GM23248 (cell line): ENCODE measurements at places on chromosomes 7 and 10. TPM values are rescaled to one million over a fixed set of nuclear protein-coding genes. Genes with fewer than 3 reads are reported as not detected.

Gene CYCS
- 156 TPM in 2 replicates for polyA plus RNA-seq

Gene PIK3AP1
- polyA plus RNA-seq = 0.11 TPM in 1 of 2 replicates, not detected in the other

Gene CACNB2
- 0.23 and 0.31 TPM in 2 replicates for polyA plus RNA-seq

DNA sequence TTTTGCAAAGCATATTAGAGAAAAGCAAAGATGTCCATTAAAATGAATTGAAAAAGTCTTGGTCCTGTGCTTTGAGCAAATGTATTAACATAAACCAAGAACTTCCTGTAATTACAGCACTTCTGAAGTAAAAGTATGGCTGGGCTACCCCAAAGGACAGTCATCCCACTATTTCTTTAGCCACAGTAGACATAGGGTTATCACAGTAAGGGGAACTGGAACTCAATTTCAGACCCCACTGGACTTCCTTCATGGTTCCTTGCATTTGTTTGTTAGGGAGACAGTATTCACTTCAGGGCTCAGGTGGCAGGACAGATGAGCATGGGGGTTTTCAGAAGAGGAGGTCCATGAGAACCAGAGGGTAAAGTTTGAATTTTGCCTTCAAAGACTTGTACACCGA, 203.1 kb upstream of the PDE1C start:
- no peaks in the 10 kb centered on the region for H3K36me3 ChIP-seq
- H3K4me3 ChIP-seq = no peak overlapping the region
- no peak overlapping the region for H3K27ac ChIP-seq

GRCh38 chr7:140327261-140327661, 71.1 kb downstream of the SLC37A3 start:
- H3K4me3 ChIP-seq = no peak overlapping the region
- 0 out of 2 replicates have a peak, but pooled peaks cover 5% of the 10 kb centered on the region for H3K4me1 ChIP-seq
- no peaks in the 10 kb centered on the region for H3K36me3 ChIP-seq
- no peaks in the 10 kb centered on the region for H3K27me3 ChIP-seq

Gene C7orf33
- not detected in 2 replicates for polyA plus RNA-seq

Gene EGFR
- polyA plus RNA-seq = 48.7 and 50.9 TPM in 2 replicates

DNA sequence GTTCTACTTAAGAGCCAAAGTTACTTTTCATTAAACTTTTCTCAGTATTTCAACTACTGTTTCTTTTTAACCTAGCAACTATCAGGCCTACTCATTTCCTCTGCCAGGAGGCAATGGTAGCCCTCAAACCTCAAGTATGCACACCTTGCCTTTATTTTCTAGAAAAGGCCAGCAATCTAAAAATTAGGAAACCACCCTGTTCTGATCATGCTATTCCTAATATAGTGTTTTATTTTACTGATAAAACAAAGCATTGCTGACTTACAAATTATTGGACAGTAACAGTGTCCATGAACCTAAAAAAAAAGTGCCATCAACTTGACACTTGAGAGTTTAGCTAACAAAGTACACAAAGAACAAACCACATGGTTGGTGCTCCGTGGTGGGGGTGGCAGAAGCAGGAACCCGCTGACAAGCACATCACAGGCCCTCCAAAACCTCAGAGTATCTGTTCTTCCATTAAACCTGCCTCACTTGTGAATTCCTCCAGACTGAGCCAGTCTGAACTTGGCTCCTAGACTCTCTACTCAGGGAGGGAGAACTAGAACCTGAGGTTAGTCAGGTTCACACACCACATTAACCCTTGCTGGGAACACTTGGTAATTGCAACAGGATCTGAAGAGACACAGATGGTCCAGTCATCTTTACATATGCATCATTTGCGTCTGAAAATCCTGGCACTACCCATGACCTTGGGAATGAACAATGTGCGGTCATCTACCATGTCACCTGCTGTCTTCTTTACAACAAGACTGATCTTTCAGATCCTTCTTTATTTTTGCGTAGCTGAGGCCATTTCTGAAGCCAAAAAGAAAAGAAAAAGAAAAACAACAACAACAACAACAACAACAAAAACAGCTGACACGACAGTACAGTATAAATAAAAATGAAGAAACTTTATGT, 31.9 kb downstream of the PIP4K2A start:
- H3K4me3 ChIP-seq = no peak overlapping the region
- H3K27me3 ChIP-seq = no peaks in the 10 kb centered on the region
- H3K36me3 ChIP-seq = no peaks in the 10 kb centered on the region
- DNase-seq = peak; percentile 62
- H3K27ac ChIP-seq = peak overlapping the region; percentile 84
- H3K4me1 ChIP-seq = peaks cover 45% of the 10 kb centered on the region

Gene IDI2
- polyA plus RNA-seq = not detected in 2 replicates

- H3K27me3 ChIP-seq = no peaks in the 10 kb centered on the region
- no peak for DNase-seq
- H3K36me3 ChIP-seq = no peaks in the 10 kb centered on the region
- H3K4me1 ChIP-seq = no peaks in the 10 kb centered on the region
These were observed 158.5 kb downstream of the PTPRN2 start for GRCh38 chr7:158428837-158429753.

DNA sequence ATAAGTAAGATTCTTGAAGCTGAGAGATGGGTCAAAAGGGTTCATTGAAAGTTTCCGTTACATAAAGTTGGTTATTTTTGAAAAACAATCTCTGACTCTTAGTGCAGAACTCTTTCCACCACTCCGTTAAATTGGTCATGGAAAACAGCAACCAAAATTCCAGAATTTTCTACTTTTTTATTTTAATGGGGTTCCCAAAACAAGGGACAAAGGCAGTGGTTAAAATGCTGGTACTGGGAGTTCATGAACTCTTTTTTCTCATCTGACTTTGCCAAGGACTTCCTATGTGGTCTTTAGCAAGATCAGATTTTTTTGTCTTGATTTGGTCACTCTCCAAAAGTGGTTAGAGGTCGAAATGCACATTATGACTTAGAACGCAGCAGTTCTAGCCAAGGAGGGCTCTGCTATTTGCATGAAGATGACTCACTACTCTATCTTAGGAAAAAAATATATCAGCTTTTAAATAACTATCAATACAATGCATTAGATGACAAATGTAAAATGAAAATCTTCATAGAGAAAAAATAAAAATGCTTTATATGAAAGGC, 145.7 kb downstream of the REEP3 start:
- peak; percentile 86 for DNase-seq
- H3K27ac ChIP-seq = 0 out of 2 replicates have a peak overlapping the region, but pooled peaks have one; percentile 9
- H3K4me3 ChIP-seq = no peak overlapping the region; the same call in 1 of the 2 replicates
- H3K27me3 ChIP-seq = no peaks in the 10 kb centered on the region

Gene METTL27
- polyA plus RNA-seq = 6.0 and 6.5 TPM in 2 replicates
